Activated CD4-positive, alpha-beta T cell treated with anti-CD3 and anti-CD28 coated beads, Interleukin-2, amount 10 ng/mL, durations not matched to agents 24 days and 14 days (primary cell): ENCODE measurements at places on chromosomes 11 and 22. TPM values are rescaled to one million over a fixed set of nuclear protein-coding genes. Genes with fewer than 3 reads are reported as not detected.

TNNI2 gene
- total RNA-seq: not detected in 2 replicates

YIF1A gene
- total RNA-seq: 108 and 119 TPM in 2 replicates

SNU13 gene
- total RNA-seq: 343 and 345 TPM in 2 replicates

- DNase-seq: no peak
Observed at GRCh38 chr11:10663990-10664389, 29.6 kb downstream of the IRAG1 start.

DNA sequence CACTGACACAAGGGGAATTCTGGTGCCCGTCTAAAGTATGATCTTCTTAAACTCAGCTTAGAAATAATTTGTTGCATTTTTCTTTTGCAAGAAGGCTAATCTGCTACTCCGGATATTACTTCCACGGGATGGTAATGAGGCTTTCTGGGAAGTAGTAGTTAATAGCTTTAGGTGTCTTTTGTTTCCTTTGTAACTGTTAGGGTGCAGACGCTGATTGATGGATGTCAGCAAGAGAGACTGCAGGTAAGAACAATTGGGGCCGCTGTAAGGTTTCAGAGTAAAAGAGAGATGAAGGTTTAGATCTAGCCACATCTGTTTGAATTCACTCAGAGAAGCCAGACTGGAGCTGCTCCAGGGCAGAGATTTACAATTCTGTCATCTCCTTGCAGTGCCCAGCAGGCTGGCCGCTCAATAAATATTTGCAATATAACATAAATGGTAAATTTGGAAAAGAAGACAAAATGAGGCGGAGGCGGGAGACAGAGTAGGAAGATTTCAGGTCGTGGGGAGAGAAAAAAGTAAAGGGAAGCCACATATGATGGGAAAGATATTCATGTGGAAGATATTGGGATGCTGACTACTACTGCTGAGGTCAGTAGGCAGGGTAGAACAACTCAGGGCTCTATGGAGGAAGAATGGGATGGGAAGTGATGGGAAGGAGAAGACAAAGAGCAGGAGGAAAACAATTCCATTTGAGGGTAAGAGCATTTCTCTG, 320.5 kb downstream of the AASDHPPT start:
- DNase-seq: no peak

- DNase-seq: no peak
Observed at GRCh38 chr11:46832511-46833214, 13.4 kb downstream of the CKAP5 start.

GRCh38 chr11:71358122-71358728, 90.0 kb downstream of the DHCR7 start:
- no peak for DNase-seq

DNA sequence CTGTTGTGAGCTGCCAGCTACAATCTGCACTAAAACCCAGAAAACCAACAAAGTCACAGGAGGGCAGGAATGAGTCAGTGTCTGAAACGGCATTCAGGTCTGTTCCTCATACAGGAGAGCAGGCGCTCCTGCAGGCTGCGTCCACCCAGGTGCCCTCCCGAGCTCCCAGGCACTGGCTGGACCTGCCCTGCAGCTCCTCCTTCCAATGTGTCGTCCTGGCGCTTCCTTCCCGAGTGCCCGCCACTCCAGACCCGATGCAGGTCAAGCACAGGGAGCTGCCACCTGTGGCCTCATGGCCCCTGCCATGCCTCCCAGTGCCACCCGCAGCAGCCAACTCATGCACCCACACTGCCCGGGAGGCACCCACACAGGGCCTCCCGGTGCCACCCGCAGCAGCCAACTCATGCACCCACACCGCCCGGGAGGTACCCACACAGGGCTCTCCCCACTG, 12.0 kb downstream of the BRD1 start:
- no peak for DNase-seq

GRCh38 chr11:6312106-6312505, 8.2 kb downstream of the CAVIN3 start:
- no peak for DNase-seq

DNA sequence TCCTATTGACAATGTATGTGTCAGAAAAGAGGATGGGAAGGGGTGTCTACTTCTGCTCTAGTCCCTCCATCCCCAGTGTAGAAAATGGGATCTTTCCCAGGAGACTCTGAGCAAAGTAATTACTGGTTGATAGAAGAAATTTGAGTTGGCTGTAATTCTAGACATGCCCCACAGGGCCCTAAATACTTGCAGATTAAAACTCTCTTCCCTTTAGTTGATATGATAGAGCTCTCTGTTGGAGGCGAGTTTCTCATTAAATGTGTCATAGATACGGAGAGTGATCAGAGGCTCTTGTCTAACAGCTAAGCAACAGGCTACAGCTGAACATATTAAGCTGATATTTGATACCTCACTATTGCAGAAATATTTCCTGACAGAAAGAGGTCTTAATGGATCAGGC, 32.9 kb downstream of the OR52E1 start:
- no peak for DNase-seq
